Breast epithelium (tissue), 4 donors: ENCODE measurements at places on chromosomes 5 and 9. TPM values are rescaled to one million over a fixed set of nuclear protein-coding genes. Genes with fewer than 3 reads are reported as not detected.

DNA sequence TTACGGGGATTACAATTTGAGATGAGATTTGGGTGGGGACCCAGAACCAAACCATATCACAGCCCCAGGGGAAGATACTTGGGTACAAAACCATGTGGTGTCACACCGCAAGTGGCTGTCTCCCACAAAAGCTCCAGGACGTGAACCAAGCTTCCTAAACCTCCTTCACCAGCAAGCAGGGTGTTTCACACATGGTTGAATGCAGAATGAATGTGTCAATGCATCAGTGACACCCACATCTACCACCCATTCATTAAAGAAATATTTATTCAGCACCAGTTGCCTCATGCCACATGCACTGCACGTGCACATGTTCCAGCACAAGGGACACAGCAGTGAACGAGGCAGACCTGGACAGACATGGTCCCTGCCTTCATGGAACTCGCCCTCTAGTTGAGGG is 70.9 kb upstream of the SPOCK1 start:
- DNase-seq, result no peak

DNA sequence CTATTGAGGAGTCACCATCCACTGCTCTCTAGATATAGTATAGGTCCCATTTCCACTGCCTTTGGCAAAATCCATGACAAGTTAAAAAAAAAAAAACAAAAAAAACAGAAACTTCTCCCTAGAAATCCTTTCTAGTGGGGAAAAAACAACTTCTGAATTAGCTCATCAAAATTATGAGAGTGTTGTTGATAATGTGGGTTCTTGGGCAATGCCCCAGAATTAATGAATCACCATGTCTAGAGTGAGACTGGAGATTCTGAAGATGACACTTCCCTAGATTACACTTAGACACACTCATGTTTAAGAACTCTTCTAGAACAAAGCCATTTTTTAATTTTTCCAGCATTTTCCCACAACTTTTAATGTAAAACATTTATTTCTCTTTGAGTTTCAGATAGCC is 728.0 kb upstream of the C9orf72 start:
- no peak for DNase-seq

Gene C9orf153
- total RNA-seq, result 0.80 TPM

DNA sequence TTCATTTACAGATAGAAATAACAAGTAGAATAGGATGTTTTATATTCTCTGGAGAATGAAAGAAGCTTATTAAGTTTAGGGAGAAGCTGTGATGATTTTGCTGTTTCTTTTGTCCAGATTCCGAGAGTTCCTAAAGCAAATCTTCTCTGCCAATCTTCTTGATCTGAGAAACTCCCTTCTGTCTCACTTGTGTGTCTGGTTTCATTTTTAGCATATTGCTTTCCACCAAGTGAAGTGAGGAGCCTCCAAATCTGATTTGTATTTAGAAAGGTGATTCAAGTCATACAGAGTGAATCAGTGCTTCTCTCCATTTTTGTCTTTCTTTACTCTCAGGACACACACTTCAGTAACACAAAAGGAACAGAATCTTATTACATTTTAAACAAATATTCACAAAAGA is 48.4 kb downstream of the STX17 start:
- no peak for DNase-seq

DNA sequence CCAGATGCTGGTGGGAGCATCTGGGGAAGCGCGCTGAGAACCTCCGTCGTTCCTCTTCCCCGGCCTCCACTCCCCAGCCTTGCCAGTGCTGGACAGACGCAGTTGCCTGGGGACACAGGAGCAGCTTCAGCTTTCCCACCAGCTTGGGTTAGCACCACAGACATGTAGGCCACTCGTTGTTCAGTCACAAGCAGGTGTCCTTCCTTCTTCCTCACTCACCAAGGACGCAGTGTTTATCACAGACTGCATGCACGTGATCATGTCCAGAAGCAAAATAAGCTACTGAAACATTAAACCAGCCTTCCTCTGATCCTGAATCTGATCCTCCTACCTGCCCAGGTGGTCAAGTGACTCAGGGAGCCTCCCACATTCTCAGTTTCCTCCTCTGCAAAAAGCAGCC is 232.9 kb downstream of the SYK start:
- DNase-seq, result no peak

DNA sequence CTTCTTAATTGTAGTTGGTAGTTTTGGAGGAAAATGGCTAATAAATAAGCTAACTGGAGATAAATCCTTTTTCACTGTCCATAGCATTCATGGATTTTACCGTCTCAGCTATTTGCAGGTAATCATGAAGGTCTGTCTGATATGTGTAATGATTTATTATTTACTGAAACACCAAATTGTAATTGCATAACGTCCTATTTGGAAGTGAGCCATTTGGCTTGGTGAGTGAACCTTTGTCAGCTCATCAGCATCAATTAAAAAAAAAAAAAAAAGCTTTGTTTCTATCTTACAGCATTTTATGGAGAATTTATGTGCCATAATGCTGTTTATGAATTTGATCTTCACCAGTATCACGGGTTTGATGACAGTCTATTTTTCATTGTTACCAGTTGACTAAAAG is 20.2 kb downstream of the RECK start:
- DNase-seq, result no peak

- DNase-seq, result no peak
Measured at GRCh38 chr5:127567026-127567768, 49.8 kb downstream of the PRRC1 start.

GRCh38 chr5:20276959-20277263 is 288.9 kb upstream of the CDH18 start:
- no peak for DNase-seq

Gene GGTA1
- 29.6 TPM for total RNA-seq

DNA sequence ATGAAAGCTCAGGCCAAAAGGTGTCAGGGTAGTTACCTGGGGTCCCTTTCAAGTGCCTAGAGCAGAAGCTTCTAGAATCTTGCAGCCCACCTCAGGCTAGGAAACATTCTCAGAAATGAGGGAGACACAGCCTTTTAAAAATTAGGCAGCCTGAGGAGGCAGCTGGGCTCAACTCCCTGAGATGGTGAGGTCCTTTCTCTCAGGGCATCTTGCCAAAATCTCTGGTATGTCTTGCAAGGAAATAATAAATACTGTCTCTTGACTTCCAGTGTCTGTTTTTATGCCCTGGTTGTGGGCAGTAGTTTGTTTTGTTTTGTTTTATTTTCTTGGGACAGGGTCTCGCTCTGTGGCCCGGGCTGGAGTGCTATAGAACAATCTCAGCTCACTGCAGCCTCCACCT is 100.9 kb upstream of the APC start:
- DNase-seq, result no peak

- DNase-seq, result no peak
Measured at GRCh38 chr9:86557918-86558317, 203.7 kb upstream of the TUT7 start.

DNA sequence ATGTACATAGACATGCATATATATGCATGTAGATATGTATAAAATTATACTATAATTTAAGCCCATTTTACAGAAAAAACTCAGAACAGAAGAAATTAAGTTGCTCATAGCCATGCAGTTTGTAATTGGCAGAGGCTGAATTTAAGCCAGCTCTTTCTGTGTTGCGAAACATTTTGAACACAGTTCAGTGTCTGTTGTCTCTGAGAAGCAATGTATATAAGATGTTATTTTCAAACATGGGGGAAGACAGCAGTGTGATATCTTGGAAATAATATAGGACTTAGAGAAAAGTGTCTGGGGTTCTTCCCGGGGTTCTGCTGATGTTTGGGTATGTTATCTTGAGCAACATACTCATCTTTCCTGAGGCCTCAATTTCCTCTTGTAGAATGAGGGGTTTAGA is 37.6 kb downstream of the SVEP1 start:
- no peak for DNase-seq

Gene PAEP
- not detected for total RNA-seq

DNA sequence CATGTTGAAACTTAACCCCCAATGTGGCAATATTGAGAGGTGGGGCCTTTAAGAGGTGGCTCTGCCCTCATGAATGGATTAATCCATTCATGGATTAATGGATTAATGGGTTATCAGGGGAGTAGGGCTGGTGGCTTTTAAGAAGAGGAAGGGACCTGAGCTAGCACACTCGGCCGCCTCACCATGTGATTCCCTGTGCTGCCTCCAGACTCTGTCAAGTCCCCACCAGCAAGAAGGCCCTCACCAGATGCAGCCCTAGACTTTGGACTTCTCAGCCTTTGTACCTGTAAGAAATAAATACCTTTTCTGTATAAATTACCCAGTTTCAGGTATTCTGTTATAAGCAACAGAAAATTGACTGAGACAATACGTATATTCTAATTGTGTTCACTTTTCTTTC is 272.2 kb upstream of the DMRT1 start:
- DNase-seq, result no peak

DNA sequence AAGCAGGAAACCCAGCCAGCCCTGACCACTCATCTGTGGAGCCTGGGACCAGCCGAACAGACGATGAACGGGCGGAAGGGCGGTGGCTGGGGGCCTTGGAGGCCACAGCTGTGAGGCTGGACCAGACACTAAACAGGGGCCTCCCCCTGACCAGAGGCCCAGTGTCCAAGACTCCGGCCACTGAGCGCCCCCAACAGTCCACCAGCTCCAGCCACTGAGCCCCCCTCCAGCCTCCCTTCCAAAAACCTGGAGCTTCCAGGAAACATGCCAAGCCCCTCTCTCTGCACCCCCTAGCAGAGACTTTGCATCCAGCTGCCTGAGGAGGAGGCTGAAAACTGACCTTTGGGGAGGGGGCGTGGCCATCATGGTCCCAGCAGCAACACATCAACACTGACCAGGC is 23.2 kb downstream of the CNTFR start:
- no peak for DNase-seq

GRCh38 chr9:104278929-104279496 is 184.9 kb downstream of the SMC2 start:
- DNase-seq, result no peak

GRCh38 chr9:19486803-19487202 is 78.0 kb downstream of the ACER2 start:
- DNase-seq, result no peak

DNA sequence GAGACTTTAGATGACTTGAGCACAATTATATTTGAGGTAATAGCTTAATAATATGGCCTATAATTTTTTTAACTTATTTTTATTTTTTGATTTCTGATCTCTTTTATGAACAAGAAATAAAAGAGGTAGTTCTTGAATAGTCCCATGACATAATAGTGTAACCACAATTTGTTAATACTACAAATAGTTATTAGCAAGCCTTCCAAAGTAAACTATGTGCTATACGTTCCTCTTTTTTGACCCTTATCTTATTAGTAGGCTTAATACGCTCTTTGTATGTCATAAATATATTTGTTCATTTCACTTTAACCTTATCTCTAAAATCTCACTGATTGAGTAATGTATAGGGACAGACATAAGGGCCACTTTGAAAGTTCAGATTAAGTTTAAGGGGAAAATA is 78.7 kb upstream of the NR4A3 start:
- no peak for DNase-seq

Gene CAMK4
- total RNA-seq, result 1.4 TPM

DNA sequence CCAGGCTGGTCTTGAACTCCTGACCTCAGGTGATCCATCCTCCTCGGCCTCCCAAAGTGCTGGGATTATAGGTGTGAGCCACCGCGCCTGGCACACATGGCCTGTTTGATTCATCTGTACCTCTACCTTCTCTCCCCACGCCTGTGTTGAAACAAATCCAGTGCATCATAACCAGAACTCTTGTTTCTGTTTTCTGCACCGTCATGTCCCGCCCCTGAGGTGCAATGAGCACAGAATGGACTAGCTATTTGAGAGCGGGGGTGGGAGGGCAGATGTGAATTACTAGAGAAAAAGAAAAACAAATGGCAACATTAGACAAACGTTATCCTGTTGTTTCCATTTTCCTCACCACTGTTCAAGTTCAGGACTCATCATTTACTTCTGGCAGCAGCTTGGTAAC is 10.7 kb upstream of the FAM193B start:
- no peak for DNase-seq

Gene ZNF169
- 21.6 TPM for total RNA-seq

- no peak for DNase-seq
Measured at GRCh38 chr5:122421374-122422079, 109.5 kb downstream of the SNCAIP start.

Gene PDE8B
- 4.9 TPM for total RNA-seq

Gene GABRA1
- total RNA-seq, result not detected

Gene KCTD16
- total RNA-seq, result 0.32 TPM

Gene S1PR3
- total RNA-seq, result 18.7 TPM

DNA sequence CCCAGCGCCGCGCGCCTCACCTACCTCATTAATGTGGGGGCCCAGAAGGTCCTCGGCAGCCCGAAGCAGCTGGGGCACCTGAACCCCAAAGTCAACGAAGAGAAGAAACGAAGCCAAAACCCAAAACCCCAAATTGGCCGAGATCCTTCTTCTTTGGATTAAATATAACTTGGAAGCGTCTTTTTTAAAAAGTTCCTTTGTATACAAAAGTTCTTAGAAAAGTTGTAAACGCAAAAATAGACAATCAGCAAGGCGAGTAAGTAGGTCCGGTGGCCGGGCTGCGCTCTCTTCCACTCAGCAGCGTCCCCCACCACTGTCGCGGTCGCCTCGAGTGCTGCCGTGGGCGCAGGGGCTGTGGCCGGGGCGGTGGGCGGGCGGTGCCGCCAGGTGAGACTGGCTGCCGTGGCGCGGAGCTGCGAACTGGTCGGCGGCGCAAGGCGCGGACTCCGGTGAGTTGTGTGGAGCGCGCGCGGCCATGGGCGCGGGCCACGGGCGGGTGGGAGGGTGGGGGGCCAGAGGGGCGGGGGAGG is 360 bp downstream of the KLF4 start:
- DNase-seq, result no peak

DNA sequence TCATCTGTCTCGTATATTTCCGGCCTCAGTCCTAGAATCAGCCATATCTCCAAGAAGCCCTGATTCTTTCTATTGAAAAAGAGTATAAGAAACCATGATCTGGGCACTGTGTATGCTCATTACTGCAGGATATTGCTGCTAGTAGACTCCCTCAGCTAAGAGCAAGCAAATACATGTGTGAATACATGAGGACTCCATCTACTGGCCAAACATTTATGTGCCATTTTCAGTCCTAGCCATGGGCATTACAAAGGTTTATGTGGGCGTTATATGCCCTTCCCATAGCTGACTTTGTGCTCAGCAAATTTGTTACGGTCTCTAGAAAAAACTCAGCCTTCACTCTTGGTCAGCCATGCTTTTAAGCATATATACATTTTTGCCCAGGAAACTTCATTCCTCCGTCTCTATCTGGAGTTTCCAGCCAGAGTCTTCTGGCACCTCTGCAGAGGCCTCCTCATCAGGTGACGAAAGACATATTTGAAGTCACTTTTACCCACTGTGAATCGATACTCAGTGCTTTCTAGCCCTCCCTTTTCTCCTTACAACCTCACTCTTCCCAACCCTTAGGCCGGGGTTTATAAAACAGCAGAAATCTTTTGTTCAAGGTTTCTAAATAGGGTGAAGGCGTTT is 1495.6 kb upstream of the CDH6 start:
- DNase-seq, result no peak

GRCh38 chr5:62603934-62604333 is 25.3 kb downstream of the LRRC70 start:
- no peak for DNase-seq

Gene PCDHB3
- total RNA-seq, result 3.4 TPM

Gene FOXD4L3
- total RNA-seq, result 0.15 TPM

GRCh38 chr9:95463148-95464060 is 53.4 kb downstream of the PTCH1 start:
- no peak for DNase-seq

Gene WDR70
- 29.6 TPM for total RNA-seq
